ENCODE measurements at places on chromosomes 1 and 21. TPM values are rescaled to one million over a fixed set of nuclear protein-coding genes. Genes with fewer than 3 reads are reported as not detected.

TM2D1 gene
- polyA plus RNA-seq: 74.9 TPM

- DNase-seq: peak; percentile 5
Measured at GRCh38 chr1:175757381-175758015, 14.1 kb upstream of the TNR start.

CFAP126 gene
- polyA plus RNA-seq: 11.2 TPM

ASPM gene
- polyA plus RNA-seq: 20.1 TPM

DNA sequence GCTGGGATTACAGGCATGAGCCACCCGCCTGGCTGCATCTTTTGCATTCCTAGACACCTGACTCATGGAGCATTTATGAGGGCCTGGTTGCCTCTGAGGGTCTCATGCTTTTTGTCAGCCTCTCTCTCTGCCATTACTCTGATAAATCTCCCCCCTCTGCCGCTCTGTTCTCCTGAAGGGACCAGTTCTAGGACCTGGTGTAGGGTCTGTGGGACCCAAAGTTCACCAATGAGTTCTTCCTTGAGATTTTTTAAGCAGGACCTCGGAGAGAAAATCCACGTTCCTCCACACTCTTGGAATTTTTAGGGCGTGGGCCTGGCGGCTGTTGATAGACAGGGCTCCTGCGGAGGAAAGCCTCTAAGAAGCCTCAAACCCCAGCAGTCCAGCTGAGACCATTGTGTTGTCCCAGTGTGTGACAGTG is 91.9 kb upstream of the ERRFI1 start:
- no peak for DNase-seq

CCDC30 gene
- 21.0 TPM for polyA plus RNA-seq

DNA sequence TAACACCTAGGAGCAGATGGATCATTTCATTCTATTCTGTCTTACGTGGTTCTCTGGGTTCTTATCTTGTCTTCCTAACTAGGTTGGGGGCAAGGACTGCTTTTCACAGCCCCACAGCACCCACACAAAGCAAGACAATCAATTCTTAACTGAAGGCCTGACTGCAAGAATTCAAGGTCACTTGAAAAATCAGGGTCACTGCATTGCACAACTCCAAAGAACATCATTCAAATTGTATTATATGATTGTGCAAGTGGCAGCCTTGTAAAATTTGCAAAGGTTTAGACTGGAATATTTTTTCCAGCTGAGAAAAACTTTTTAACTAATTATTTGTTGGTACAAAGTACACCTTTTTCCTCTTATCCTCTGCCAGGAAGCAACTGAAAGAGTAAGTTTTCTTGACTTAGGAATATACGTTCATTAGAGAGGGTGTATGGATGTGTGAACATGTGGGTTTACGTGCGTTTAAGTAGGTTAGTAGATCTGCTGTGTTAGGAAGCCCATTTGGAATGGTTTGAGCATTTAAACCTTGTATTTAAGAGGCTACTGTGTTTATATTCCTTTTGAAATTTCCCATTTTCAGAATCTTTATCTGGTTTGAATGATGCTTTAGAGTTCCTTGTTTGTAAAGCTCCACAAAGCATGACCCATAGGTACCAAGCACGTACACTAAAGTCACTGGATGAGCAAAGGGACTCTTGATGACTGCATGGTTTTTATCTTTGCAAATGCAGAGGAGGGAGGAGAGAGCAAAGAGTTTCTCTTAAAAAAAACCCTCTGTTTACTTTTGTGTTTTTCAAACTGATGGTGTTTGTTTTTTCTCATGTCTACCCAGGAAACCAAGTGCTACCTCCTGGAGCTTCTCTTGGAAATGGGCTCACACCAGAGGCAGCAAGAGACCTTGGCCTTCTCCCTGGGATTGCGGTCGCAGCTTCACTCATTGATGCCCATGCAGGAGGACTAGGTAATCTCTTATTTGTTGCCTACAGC is 214.9 kb downstream of the FGGY start:
- no peak for DNase-seq

DNA sequence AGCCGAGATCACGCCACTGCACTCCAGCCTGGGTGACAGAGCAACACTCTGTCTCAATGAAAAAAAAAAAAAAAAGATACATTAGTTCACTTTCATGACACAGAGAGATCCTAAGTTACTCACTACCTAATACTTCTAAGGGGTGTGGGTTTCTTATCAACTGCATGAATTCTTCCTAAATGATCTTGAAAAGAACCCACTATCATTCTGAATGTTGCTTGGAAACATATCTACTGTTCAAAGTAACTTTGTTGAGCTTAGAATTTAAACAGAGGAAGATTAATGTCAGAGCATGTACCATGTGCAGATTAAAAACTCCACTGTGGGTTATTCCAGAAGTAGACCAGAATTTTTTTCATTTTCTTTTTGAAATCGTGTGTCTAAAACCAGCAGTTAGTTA is 241.5 kb downstream of the LTN1 start:
- no peak for DNase-seq

- DNase-seq: no peak
Measured at GRCh38 chr1:182281541-182281940, 110.0 kb downstream of the GLUL start.

LAMB3 gene
- polyA plus RNA-seq: 1.9 TPM

GRCh38 chr1:70487910-70488665 is 77.0 kb downstream of the CTH start:
- DNase-seq: peak; percentile 6

- peak; percentile 62 for DNase-seq
Measured at GRCh38 chr21:36927719-36928117, 38.8 kb downstream of the HLCS start.
